ENCODE measurements at places on chromosomes 12 and 14.

GRCh38 chr14:90154110-90154509 is 92.3 kb downstream of the KCNK13 start:
- DNase-seq, result no peak

DNA sequence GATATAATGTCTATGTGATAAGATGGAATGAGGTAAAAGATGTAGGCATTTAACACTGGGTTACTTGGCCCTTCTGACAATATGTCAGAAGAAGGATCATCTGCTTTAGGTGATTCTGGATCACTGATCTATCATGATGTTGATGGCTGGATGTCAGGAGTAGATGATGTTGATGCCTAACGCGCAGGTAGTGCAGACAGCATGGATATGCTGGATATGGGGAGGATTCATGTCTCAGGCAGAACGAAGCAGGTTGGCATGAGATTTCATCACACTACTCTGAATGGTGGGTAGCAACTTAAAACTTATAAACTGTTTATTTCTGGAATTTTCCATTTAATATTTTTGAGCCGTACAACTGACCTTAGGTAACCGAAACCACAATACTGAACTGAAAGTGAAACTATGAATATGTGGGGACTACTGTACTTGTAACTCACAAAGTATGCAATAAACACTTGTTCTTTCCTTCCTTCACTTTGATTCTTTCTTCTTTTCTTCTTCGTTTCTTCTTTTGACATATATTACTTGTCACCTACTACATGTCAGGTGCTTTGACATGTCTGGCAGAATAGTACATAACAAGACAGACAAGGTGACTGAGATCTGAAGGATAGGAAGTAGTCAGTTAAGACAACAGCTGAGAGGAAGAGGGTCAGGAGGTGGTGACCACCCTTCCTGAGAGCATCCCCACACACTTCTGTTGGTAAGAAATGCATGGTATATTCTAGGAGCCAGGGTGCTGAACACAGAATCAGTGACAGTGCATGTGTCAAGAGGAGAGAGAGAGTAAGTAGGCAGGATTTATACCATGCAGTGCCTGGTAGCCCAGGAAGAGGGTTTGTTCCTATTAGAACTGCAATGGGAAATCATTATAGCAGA is 238.8 kb downstream of the PPFIA2 start:
- no peak for DNase-seq

GRCh38 chr12:42790761-42791151 is 201.2 kb upstream of the PRICKLE1 start:
- DNase-seq, result no peak

GRCh38 chr14:69376439-69376838 is 21.7 kb downstream of the ERH start:
- DNase-seq, result no peak

DNA sequence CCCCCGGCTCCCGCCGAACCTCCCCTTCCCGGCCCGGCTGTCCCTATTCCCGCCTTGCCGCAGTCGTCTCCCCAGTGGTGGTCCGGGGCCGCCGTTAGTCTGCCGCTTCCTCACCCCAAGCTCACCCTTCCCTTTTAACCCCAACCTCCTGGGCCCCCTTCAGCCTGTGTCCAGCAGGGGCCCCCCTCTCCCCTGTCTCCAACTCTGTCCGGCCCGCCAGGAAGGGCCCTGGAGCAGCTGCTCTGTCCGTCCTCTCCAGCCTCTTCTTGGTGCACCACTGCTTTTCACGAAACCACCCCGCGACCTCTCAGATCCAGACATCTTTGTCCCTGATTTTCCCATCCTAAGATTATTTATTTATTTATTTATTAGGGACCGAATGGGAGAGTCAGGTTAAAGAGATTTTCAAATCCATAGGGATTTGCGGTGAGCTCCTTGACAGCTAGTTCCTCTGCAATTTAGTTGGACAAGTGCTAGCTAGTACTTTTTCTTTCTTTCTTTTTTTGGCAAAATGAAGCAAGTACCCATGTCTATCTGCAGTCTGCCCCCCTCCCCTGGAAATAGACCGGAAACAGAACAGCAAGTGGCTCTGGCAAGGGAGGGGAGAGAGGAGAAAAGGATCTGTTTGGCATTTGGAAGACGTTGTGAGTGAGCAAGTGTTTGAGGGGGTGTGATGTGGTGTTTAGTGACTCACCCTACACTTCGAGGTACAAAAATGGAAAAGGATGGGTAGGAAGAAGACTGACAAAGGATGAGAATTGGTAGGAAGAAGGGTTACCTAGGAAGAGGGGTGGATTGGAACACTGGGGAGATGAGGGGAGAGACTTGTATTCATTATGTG is 632 bp downstream of the UBR7 start:
- no peak for DNase-seq

DNA sequence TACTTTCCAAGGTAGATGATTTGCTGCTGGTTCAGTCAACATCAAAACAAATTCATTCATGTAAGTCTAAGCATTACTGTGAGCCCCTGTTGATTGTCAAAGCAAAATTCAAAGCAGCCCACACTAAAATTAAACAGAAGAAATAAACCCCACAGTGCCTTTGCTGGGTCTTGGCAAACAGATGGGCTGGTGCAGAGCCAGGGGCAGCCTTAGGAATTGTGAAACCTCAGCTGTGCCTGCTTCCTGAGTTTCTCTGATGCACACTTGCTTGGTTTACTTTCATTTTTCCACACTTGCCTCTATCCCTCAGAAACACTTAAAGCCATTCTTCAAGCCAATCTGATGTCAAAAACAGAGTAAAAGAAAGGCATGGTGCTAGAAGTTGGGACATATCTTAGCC is 6.6 kb upstream of the PLEKHG7 start:
- no peak for DNase-seq

GRCh38 chr14:101788016-101788635 is 26.6 kb downstream of the PPP2R5C start:
- DNase-seq, result no peak

DNA sequence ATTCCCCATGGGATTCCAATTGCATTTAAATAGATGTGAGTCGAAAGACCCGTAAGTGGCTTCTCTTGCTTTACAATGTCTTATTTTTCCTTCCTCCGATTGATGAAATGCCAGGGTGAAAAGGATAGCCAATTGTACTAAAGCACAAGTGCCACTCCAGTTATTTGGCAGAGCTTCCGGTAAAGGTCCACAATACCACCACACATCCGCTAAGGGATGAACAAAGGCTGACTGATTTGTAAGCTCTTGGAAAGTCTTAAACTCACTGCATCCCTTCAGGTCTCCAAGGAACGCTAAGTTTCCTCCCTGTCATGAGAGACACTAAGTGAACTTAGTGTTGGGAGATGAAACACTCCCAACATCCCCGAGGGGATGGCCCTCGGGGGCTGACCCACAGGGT is 21.2 kb upstream of the RNASE1 start:
- no peak for DNase-seq

DNA sequence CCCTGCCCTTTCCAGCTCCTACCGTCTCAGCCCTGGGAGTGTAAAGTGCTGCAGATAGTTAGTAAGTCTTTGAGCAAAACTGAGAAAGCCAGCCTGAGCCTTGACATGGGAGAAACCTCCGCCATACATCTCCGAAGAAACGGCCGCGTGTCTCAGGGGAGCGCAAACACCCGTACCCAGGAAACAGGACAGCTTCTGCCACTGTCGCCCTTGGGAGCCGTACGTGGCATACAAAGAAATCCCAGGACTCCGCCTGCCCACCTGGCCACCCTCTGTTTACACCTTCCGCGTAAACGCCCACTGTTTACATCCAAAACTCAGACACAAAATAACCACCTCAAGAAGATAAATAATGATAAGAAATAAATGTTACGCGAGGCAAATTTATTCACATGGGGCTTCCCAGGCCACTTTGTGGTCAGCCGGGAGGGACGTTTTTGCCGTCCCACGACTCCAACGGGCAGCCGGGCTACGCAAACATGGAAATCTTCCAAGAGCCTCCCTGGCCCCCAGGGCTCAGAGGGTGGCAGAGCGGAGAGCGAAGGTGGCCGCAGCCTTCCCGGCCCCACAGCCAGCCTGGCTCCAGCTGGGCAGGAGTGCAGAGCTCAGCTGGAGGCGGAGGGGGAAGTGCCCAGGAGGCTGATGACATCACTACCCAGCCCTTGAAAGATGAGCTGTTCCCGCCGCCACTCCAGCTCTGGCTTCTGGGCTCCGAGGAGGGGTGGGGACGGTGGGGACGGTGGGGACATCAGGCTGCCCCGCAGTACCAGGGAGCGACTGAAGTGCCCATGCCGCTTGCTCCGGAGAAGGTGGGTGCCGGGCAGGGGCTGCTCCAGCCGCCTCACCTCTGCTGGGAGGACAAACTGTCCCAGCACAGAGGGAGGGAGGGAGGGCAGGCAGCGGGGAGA is at the start of gene BDKRB2:
BDKRB2 (plus strand) TSS at position 689 of the 908 bp plus-strand sequence. CDS start 32,269 bp downstream, outside the sequence.
- no peak for DNase-seq

GRCh38 chr12:13215056-13215455 is 18.5 kb downstream of the EMP1 start:
- no peak for DNase-seq

DNA sequence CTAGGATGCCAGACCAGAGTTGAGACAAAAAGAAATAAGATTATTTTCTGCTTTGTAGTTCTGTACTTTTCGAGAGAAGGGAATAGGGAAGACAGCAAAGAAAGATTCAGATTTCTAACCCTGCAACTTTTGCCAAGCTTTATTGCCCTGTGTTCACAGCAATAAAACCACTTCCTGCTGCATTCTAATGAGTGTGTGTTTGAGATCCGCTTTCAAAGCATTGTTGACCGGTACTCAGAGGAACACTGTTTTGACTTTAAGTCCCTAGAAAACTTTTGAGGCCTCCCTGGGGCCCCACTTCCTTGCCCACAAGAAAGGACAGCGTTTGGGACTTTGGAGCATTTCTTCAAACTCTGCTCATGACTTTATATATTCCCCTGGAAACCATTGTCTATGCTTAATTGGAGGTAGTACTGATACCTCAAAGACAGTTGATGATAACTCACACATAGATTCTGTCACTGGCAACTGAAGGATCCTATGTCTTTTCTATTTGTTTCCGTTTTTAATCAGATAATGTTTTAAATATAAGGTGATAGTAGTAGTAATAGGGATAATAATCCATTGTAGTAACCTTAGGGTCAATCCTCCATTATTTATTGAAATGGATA is 1.3 kb downstream of the RNASE6 start:
- no peak for DNase-seq

GRCh38 chr12:16021676-16022075 is 110.5 kb downstream of the DERA start:
- no peak for DNase-seq
